ENCODE measurements at places on chromosomes 1 and 21.

- no peak for DNase-seq
Observed at GRCh38 chr1:44973645-44974044, 12.8 kb downstream of the EIF2B3 start.

GRCh38 chr1:198528364-198528763 is 12.1 kb downstream of the ATP6V1G3 start:
- peak; percentile 2 for DNase-seq

DNA sequence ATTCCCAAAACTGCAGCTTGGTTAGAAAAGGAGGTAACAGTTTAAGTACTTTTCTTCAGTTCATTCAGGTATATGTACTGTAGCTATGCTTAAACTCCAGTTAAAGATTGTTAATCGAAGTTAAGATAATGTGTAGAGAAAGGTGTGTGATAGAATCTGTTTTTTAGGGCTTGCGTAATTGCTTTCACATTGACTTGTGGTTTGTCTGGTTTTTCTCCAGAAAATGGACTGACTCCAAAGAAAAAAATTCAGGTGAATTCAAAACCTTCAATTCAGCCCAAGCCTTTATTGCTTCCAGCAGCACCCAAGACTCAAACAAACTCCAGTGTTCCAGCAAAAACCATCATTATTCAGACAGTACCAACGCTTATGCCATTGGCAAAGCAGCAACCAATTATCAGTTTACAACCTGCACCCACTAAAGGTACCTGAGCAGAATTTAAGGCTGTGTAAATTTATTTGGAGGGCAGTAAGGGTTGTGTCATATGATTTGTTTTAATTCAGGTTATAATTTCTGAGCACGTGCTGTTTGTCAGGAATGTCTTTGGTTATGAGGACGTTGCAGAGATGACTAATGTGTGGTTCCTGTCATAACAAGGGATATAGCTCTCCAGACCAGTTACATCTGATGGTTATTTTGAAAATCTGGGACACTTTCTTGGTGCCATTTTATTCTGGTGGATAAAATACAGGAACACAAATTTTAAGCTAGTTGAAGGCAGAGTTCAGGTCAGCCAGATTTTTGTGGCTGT is 26.0 kb downstream of the ATF6 start:
- DNase-seq = no peak

GRCh38 chr1:164561472-164561871 is 2.5 kb downstream of the PBX1 start:
- DNase-seq = no peak

DNA sequence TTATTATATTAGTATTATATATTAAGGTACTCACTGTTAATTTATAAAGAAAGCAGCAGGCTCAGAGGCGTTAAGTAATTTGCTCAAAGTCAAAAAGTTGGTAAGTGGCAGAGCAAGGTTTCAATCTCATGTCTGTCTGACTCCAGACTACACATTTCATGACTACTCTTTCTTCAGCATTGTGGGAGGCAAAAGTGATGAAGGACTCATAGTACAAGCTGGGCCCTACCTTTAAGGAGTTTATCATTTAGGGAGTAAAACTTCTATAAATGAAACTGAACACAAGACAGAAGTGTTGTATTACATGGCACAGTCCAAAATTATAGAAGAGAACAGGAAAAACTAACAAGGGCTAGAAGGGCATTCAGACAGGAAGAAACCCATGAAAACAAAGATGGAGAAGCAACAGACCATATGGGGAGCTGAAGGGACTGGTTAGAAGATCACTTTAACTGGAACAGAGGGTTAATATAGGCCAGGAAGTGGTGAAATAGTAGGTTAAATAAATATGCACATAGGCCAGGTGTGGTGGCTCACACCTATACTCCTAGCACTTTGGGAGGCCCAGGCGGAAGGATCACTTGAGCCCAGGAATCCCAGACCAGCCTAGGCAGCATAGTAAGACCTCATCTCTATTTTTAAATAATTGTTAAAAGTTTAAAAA is 11.5 kb downstream of the SORT1 start:
- DNase-seq = no peak

DNA sequence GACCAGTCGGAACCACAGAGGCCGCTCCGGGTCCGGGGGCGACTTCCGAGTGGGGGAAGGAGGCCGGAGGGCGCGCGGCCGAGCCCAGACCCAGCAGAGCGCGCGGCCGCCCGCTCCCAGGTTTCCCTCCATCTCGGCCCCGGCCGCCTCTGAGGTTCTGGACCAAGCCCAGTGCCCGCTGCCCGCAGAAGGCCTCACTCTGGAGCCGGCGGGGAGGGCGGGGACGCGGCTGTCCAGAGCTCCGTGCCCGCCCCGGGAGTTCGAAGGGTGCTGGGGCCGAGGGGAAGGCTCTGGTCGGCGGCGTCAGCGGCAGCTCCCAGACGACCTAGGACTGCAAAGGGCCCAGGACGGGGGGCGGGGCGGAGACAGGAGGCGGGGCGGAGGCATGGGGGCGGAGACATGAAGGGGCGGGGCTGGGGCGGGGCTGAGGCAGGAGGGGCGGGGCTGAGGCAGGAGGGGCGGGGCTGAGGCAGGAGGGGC is 48.0 kb upstream of the SLC19A1 start:
- peak; percentile 28 for DNase-seq

GRCh38 chr1:118979754-118980575 is 8.2 kb downstream of the TBX15 start:
- DNase-seq = no peak
